Caki2 (cell line): ENCODE measurements at places on chromosomes 7 and 10. TPM values are rescaled to one million over a fixed set of nuclear protein-coding genes. Genes with fewer than 3 reads are reported as not detected.

DNA sequence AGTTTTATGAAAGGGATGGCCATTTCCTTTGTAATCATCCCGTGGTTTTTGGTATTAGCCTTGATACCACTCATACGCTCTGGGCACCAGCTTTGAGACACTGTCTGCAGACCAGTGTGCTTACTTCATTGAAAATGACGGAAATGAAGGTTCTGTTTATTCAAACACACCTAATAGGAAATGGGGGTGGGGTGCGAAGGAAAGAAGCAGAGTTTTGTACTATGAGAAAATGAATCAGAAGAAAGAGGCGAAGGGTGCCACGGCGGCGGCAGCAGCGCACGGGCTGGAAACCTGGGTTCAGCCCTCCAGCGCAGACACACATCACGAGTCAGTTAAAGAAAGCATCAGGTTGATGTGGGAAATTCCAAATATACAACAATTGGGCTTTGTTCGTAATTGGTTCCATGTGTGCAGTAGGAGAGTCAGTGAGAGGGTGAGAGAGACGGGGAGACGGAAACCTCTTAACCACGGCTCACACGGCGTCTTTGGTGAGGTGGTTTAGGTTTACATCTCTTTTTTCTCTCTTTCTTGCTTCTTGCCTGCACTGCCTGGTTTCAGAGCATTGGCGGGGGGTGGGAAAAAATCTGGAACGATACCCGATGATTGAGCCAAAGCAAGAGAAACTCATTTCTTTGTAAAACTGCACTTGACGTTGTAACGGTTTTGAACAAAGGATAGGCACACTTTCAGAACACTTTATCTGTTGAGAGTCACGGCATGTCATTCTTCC is 321.2 kb downstream of the FRMD4A start:
- no peak for DNase-seq

The CLCN1 gene
- total RNA-seq, result not detected in 2 replicates

DNA sequence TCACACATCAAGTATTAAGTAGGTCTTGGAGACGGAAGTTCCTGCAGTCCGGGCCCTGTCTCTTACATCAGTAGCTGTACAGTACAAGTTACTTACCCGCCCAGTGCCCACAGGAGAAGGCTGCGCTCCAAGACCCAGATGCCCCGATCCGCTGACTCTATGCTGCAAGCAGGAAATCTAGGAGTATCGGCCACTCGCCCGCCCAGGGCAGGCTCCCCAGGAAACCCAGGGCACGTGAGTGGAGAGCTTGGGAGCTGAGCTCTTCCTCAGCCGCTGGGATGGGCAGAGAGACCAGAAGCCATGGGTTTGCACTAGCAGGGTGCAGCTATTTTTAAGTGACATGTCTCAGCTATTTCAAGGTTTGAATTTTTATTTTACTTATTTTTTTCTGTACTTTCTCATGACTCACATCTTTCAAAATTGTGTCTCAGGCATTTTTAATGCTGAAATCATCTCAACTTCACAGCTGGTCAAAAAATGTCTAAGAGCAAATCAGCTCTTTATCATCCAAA is 1.9 kb upstream of the GPER1 start:
- DNase-seq, result no peak

DNA sequence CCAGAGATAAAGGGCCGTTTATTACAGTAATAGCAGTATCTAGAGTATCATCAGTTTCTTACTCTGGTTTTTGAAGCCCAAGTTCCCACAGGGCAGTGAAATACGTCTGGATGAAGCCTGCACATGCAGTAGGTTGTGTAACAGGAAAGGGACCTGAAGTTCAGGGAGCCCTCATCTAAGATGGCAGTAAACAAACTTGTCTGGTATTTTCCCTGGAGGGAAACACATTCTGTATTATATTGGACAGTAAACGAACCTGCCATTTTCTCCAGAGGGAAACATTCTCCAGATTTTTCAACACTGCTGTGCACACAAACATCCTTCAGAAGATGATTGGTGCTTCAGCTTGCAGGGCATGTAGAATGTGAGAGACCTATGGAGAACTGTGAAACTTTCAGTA is 189.9 kb downstream of the TFEC start:
- DNase-seq, result no peak

The FLNC gene
- total RNA-seq, result 0.12 TPM in 1 of 2 replicates, not detected in the other

DNA sequence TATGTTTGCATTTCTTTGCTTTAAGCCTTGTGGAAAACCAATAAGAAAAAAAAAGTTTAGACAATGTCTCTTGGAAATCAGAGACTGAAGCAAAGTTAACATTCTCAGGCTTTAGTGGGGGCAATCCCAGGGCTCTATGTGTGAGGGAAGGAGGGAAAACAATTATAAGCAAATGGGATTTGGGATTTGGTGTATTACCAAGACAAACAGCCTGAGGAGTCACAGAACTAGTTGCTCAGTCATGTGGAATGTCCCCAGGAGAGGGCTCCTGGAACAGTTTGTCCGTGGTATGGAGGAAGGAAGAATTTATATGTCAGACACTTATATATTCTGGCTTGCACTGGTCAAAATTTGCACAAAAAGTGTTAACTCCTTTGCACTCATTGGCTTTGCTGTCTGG is 562.9 kb upstream of the TPK1 start:
- DNase-seq, result peak; percentile 51

DNA sequence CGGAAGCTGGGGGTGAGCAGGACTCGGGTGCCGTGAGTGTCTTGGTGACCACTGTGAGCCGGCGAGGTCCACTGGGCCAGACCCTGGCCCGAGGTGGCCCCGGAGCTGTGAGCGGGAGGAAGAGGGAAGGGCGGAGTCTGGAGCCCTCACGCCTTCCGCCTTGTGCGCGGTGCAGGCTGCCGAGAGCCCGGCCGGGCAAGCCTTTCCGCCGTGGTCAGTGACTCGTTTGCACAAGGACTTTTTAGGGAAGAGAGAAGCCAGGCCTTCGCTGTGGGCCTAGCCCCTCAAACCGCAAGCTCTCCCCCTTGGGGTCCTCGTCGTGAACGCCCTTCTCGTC is 40.9 kb upstream of the ZNF32 start:
- peak; percentile 21 for DNase-seq

DNA sequence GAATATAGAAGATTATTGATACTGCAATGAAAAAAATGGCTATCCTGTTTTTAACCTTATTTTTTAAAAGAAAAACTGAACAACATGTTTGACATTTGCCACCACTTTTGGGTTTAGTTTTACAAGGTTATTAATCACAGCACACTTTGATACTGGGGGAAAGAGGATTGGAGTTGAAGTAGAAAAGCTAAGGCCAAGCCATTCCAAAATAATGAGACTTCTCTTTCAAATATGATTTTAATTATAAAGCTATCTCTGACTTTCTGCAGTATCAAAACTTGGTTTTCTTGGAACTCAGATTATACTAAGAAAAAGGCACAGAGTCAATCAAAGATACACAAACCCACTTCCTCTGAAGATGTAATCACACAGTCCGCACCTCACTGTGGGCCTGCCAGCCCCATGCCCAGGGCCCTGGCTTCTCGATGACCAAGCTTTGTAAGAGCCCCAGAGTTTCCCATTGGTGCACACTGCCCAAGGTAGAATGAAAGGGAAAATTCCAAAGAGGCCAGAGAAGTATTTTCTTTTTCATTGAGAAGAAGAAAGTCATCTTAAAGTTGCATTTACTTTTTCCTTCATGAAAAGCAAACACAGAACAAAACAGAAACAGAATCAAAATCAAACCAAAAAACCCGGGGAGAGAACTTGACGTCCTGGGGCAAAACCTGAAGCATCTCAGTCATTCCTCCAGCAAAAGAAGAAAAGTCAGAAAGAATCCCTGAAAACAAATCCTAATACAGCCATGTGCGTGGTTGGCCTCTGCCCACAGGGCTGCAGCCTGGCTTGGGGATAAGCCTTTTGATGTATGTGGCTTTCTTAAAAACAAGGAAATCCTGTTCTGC is 187.7 kb upstream of the KLF6 start:
- no peak for DNase-seq

DNA sequence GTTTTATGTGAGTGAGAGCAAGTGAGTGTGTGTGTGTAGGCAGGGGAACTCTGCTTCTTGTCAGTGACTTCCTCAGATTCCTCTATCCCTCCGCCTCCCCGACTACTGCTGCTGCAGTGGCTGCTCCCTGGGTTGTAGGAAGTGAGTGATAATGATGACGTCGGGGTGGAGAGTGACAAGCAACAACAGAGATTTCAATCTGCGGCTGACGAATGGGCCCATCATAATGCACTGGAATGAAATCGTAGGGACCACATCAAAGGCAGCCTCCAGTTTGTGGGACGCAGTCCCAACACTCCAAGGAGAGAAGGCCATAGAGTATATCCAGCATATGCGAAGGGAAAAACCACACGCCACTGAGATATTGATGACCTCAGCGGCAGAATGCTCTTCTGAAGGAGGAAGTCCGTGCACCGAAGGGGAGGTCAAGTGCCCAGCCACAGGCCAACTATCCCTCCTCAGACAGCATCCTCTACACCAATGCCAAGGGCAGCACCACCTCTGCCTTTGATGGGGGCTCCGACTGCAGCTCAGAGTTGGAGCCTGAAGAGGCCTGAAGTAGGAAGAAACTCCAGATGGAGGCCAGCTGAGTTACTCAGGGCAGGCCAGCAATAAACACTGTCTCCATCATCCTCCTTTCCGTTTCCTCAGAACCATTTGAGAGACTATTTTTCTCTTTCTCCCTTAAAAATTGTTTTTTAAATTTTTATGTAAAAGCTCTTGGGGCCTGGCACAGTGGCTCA is 11.3 kb upstream of the STMP1 start:
- no peak for DNase-seq

The CTAGE15 gene
- total RNA-seq, result not detected in 2 replicates

The HELLS gene
- total RNA-seq, result 59.2 and 74.8 TPM in 2 replicates

- DNase-seq, result no peak
These were observed 210.5 kb upstream of the KLF6 start for GRCh38 chr10:3995302-3996210.

GRCh38 chr10:116737627-116738327 is 4.6 kb downstream of the HSPA12A start:
- no peak for DNase-seq

DNA sequence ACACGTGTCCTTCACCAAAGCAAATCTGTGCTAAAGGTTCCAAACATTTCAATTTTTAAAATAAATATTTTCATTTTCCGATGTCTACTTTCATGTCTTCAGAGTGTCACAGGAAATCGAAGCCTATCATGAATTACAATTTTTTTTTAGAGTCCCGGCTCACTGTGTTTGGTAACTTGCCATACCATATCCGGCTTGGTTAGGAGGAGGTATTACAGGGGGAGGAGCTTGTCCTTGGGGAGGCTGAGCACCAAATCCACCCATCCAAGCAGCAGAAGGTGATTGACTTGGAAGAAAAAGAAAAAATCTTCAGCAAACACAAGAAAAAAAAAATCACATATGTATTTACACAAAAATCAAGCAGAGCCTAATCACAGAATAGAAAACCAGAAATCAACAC is 21.3 kb downstream of the TIAL1 start:
- DNase-seq, result no peak

DNA sequence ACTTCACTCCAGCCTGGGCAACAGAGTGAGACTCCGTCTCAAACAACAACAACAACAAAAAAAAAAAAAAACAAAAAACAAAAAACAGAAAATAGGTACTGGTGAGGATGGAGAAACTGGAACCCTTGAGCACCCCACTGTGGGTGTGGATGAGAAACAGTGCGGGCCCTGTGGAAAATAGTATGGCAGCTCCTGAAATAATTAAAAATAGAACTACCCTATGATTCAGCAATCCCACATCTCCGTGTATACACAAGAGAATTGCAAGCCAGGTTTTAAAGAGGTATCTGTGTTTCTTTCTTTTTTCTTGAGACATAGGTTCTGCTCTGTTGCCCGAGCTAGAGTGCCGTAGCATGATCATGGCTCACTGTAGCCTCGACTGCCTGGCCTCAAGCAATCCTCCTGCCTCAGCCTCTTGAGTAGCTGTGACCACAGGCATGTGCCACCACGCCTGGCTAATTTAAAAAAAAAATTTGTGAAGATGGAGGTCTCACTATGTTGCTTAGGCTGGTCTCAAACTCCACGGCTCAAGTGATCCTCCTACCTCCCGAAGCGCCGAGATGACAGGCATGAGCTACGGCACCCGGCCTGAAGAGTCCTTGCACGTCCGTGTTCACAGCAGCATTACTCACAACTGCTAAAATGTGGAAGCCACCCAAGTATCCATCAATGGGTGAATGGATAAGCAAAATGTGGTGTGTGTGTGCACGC is 39.5 kb downstream of the EBF3 start:
- no peak for DNase-seq

DNA sequence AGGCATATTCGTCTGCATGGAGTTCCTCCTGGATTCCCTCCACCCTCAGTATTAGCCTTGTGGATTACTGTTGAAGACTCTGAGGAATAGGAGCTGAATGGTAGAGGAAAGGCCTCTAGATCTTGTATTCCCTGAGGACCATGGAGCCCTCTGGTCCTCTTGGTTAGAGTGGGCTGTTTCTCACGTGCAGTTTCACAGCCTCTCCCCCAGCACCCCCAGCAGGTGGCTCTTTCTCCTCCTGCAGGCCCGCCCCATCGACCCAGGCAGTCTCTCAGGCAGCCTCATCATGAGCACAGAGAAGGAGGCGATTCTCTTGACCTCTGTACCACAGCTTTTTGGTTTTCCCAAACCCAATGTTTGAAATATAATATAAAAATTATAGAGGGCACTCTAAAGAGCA is 102.0 kb downstream of the WNT2 start:
- no peak for DNase-seq
